Activated naive CD8-positive, alpha-beta T cell treated with anti-CD3 and anti-CD28 coated beads, Interleukin-2, amount 50 U/mL, for 16 hours (primary cell): ENCODE measurements at places on chromosomes 11 and 22.

- DNase-seq = no peak
These were observed 30.6 kb downstream of the MMP13 start for GRCh38 chr11:102924851-102925380.

DNA sequence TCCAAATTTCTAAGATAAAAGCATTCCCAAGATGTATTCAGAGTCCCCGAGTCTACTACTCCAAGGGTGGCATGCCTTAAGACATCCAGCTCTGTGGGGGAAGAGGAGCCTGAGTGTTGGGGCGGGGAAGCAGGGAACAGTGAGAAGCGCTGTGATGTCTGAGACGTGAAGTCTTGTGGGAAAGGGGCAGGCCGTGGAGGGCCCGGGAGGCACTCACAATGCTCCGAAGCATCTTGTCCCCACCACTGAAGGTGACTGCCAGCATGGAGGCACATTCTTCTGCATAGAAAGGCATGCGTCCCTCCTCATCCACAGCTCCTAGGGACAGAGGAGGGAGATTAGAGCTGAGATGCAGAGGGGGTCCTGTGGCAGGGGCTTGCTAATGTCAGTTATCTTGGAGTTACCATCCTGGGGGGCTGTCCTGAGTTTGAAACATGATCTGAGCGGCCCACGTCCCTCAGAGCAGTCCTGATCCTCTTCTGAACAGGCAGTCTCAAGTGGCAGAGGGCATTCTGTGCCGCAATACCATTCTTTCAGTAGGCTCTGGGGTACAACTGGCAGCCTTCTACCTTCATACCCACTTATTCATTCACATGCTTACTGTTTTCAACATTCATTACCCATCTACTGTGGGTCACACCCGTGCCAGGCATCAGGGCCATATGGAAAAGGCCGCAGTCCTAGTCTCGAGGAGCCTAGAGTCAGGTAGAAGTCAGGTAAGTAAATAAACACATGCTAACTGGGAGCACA lies 8.7 kb downstream of the PCSK7 start:
- DNase-seq = no peak

DNA sequence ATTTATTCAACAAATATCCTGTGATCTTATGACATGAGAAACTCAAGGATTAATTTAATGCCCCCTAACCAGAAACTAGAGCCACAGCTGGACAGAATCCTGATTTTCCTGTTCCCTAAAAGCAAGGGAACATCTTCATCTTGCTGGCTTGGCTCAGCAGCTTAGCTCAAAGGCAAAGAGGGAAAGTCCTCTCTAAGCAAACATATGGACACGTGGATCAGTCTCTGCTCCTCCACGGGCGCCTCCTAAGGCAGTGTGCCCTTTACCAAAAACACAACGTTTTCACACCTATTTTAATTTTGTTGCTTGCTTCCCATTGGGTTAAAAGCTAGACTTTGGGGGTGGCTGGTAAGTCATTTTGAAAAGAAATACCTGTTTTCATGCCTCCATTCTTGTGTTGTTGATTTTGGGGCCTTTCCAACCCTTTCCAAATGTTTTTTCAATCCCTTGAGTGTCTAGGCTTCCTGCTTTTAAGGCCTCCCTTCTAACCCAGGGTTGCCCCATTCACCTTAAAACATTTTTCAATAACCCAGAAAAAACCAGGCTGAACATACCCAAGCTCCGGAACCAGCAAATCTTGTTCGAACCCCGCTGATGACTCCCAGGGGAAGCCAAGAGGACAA lies 15.5 kb downstream of the SLC1A2 start:
- DNase-seq = no peak

DNA sequence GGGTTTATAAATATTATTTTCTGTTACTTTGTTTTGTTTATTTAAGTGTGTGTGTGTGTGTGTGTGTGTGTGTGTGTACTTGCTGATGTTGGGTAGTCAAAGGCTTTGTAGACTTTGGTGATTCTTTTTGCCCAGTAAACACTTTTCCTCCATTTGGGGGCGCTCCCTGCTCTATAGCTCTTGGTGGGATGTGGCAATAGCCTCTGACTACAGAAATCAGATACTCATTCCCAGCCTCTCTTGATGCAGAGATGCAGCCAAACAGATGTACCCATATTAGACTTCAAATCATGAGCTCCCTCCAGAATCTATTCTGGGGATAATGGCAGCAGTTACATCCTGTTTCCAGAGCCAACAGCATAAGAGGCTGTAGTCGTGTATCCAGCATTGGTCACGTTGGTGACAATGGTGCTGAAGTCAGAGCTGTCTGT lies 33.4 kb upstream of the APOL5 start:
- no peak for DNase-seq

GRCh38 chr11:131423688-131424087 lies 53.3 kb downstream of the NTM start:
- no peak for DNase-seq

DNA sequence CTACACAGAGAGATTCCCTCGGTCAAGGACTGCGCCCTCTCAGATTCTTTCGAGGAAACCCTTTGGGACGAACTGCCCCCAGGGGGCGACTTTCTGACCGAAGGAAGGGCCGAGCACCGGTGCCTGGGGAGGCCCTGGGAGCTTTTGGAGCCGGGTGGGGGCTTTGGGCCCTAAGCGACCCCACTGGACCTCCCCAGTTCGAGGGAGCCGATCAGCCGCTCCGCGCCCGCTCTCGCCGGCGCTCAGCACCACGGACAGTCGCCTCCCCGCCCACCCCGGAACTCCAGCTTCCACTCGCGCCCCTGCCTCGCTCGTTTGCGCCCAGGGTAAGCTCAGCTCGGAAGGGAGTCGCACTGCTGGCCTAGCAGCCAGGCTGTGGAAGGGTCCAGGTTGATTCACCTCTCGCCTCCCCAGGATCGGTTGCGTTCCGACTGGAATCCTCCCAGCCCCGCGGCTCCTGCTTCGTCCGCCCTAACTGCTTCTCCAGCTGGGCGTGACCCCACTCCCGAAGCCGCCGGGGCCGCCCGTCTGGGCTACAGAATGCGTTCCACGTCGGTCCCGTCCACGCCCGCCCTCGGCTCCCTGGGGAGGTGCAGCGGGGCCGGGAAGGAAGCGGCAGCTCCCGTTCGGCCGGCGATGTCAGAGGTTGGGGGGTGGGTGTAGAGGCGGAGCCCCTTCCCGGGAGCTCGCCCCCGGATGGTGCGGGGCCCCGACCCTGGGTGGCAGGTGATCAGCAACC lies 428 bp downstream of the SCN3B start:
- no peak for DNase-seq

DNA sequence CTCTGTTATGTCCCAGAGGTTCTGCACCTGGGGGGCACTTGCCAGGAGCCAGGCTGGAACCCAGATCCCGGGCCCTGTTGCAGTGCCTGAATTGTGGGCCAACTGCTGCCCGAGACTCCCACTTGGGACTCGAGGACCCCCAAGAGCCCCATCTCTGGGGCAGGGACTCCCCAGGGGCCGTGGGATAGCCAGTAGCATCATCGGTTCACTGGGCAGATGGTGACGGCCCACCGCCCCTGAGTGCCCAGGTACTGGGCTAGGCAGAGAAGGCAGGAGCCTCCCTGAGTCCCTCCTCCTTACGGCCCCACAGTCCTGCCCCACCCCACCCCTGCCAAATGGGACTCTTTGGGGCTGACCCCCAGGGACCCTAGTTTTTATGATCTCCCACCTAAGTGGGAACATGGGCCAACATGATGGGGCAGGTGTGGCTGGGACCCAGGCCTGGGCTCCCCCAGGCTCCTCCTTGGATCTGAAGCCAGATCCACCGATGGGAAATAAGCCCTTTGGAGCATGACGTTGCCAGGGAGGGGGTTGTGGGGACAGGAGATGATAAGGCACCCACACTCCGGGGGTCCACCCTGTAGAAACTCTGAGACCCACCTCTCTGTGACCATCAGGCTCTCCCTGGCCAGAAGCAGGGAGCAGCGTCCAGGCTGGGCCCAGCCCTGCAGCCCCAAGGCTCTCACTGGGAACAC lies 94.5 kb upstream of the FGF3 start:
- DNase-seq = no peak

DNA sequence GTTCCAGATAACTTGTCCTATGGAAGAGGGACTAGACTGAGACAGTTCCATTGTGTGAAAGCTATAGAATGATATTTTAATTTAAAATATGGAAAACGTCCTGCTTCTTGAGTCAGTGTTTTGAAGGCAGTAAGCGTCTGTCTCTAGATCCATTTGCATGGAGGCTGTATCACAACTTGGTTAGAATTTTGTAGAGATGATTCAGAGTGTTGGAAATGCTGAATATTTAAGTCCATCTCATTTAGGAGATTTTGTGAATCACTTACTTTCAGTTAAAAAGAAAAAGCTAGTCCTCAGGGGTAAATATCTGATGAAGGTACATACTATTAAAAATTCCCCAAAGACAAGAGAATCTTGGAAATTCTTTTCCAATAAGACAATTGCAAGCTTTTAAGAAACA lies 72.7 kb downstream of the FANCF start:
- DNase-seq = no peak

DNA sequence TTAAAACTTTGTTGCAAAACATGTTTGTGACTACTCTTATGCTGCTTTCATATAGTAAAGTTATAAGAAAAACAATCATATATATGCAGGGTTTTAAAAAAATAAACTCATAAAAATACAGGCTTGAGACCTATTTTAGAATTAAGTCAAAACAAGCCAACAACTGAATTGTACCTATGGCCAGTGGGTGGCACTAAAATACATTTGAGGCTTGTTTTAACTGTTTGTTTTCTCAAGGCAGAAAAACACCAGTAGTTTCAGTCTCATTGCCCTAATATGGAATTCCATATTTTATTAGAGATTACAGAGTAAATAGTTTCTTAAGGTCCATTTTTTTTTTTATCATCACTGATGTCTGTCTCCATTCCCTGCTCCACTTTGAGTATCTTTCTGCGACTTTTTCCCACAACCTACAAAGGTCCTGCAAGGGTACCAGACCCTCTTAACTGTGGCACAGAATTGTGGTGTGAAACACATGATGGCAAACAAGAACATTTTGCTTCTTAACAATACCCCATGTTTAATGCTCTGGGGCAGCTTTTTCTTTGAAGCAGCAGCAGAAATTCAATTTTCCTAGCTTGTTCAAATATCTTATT lies 8.5 kb upstream of the CCDC89 start:
- DNase-seq = no peak

- no peak for DNase-seq
These were observed 6.5 kb upstream of the HORMAD2 start for GRCh38 chr22:30073743-30074142.

DNA sequence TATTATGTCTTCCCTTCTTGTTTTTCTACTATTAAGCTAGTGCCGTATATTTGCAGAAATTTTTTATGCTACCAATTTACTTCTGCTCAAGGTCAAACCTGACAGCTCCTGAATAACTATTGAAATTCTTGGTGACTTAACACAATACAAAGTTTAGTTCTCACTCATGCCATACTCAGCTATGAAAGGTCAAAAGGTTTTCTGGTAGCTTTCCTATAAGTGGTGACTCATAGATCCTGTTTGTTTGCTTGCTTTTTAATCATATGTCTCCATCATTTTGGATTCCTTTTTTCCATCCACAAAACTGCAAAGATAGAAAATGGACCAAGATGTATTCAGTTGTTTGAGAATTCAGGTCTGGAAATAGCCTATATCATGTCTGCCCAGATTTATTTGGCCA lies 855.8 kb upstream of the LRRC4C start:
- no peak for DNase-seq

DNA sequence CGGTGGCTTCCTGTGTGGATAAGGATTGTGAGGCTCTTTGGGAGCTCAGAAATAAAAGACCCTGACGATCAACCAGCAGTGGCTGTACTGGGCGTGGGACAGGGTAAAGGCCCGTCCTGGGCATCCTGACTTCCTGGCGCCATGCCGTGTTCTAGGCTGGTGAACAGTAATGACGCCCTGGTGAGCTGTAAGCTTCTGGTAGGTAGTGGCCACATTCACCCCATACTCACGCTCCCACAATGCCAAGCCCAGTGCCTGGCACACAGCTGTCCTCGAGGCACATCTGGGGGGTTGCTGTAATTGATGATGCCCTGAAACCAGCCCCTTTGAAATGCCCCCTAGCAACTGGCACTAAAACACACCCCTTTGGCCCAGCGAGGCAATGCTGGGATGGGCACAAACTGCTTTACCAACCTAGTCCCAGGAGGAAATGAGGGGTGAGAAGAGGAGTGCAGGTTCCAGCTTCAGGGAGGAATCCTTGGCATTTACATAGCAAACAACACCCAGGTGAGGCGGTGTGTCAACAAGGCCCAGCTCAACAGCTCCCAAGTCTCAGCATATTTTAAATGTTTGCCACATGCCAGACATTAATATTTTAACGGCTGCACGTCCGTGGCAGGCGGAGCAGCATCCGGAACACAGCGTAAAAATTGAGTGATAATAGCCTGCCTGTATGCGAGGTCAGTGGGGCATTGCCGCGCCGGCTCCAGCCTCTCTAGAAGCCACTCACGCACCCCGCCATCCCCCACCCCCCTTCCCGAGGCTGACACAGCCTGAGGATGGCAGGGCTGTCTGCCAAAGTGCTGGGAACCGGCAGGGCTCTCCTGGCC lies 79.3 kb downstream of the DSCAML1 start:
- no peak for DNase-seq

- DNase-seq = no peak
These were observed at the start of gene SHANK3 for GRCh38 chr22:50672471-50673230. Gene SHANK3, plus strand, starts transcription at chr22:50672823.

GRCh38 chr11:120224361-120224760 lies 13.5 kb downstream of the OAF start:
- no peak for DNase-seq

DNA sequence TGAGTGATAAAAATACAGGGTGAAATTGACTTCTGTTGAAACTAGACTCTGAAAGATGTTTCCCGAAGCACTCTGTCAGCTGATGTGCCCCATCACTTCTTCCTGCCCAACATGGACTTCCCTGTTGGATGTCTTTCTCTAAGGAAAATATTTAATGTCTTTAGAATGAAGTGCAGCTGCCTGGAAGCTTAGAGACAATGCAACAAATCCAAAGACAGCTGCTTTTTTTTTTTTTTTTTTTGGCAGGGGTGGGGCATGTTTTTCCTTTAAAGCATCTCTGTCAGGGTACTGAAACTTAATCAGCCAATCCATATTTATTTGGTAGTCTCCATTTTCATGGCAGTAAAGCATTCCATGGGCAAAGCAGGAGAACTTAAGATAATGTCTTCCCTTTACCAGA lies 5.9 kb downstream of the JAM3 start:
- DNase-seq = no peak

- no peak for DNase-seq
These were observed 26.9 kb upstream of the FCHSD2 start for GRCh38 chr11:73168925-73169579.

DNA sequence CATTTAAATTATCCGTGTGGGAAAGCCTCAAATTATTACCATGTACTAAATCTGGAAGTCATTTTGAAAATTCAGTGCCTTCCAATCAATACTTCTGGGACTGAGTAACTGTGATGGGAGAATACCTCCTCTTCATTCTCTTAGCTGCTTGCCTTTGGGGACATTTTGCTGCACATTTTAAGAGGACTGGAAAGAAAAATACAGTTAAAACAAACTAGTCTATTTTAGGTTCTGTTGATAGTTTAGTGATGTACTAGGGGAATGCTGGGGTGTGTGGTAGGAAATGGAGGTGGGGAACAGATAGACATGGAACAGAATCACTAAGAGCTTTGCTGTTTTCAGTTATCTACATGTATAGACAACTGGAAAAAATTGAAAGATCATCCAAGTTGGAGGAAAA lies 65.7 kb upstream of the APOA1 start:
- no peak for DNase-seq
